ENCODE measurements at places on chromosomes 1 and 21. TPM values are rescaled to one million over a fixed set of nuclear protein-coding genes. Genes with fewer than 3 reads are reported as not detected.

FMO4 gene
- total RNA-seq, result 2.3 TPM

ADPRS gene
- 17.5 TPM for total RNA-seq

CA14 gene
- total RNA-seq, result not detected

DNA sequence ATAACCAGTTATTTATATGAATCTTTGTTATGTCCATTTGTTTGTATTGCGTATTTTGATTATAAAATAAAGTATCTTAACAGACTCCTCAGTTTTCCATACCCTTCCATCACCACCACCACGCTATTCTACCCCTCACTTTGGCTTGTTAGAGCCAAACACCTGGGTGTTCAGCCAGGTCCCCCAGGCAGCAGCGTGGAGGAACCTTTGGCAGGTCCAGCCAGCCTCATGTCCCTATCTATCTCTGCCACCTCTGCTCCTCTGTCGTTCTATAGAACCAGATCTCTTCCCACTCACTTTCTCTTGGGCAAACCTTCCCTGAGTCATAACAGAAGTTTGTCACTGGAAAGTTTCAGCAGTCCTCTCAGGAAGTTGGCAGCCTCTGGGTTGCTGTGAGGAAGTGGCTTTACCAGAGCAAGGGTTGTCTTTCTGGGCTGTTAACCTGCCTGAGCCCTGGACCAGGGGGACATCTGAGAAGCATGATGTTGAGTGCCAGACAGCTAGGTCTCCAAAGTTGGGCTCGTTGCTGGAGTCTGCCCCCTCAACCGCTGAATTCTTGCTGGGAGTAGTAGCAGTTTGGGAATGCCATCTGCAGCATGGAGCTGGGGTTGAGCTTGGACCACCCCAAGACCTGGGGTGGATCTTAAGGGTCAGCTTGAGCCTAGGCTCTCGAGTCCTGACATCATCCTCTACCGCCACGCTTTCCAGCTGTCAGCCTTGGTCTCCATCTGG lies 996 bp upstream of the SH3BGRL3 start:
- no peak for DNase-seq

- DNase-seq, result no peak
Measured at GRCh38 chr1:187091666-187092065, 262.9 kb downstream of the PLA2G4A start.
